MG63 (cell line): ENCODE measurements at places on chromosomes 4 and X.

- DNase-seq: peak; percentile 19
Observed at GRCh38 chrX:143455046-143455445, 62.2 kb downstream of the SPANXN3 start.

- peak; percentile 3 for DNase-seq
Observed at GRCh38 chr4:84750260-84750959, 167.5 kb downstream of the CDS1 start.

GRCh38 chrX:145823132-145823531, 5.5 kb downstream of the SLITRK2 start:
- no peak for DNase-seq

- DNase-seq: no peak
Observed at GRCh38 chr4:41526628-41527027, 11.3 kb upstream of the LIMCH1 start.

- peak; percentile 4 for DNase-seq
Observed at GRCh38 chr4:179116011-179116410, 1673.8 kb upstream of the AGA start.

GRCh38 chrX:154304846-154305245, 9.3 kb downstream of the TKTL1 start:
- no peak for DNase-seq

- DNase-seq: no peak
Observed at GRCh38 chr4:52143815-52144214, 92.7 kb downstream of the SPATA18 start.

- no peak for DNase-seq
Observed at GRCh38 chr4:24645765-24646550, 61.6 kb upstream of the DHX15 start.

DNA sequence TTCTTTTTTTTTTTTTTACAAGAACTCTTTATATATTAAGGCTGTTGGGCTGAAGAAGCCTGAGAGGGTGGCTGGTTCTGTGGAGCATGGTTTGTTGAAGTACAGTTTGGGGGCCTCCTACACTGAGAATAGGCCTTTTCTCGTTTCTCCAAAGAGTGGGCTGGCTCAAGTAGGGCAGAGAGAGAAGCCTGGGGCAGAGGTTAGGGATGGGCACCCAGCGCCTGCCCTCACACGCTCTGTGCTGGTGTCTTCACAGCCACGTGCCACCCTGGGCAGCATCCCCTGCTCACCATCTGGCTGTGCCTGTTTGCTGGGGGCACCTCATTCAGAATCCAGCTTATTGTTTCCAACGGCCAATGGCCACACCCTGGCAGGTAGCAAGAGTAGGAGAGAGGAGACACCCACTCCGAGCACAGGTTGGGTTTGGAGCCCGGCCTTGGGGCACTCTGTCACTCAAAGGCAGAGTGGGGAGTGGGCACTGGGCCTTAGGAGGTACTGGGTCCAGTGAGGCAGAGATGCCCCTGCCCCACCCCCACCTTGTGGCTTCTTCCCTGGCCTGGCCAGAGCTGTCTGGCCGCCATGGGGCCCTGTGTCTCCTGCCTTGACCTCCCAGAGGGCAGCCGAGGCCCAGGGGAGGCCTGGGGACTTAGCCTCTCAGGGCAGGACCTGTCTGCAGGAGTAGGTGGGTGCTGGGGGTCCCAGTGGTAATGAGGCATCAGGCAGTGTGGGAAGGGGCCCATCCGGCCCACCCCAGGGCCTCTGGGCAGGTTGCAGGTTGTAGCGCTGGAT, 2.9 kb downstream of the MSANTD1 start:
- no peak for DNase-seq

DNA sequence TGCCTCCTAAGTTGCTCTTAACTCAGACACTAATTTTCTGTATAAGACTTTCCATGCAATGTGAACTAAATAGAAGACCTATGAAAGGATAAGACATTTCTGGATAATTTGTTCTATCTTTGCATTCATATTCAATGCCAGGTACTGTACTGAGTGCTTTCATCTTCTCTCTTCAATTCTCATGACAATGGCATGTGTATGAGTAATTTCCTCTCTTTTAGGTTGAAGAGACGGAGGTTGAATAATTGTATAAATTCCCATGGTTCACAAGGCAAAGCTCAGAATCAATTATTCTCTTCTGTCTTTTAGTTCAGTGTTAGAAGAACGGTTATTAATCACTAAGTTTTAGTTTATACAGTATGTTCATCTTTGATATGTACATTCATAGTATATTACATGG, 29.3 kb upstream of the CFAP299 start:
- no peak for DNase-seq

- no peak for DNase-seq
Observed at GRCh38 chr4:1375051-1375721, 28.2 kb downstream of the UVSSA start.

- no peak for DNase-seq
Observed at GRCh38 chrX:19646282-19646681, 131.0 kb upstream of the MAP3K15 start.

DNA sequence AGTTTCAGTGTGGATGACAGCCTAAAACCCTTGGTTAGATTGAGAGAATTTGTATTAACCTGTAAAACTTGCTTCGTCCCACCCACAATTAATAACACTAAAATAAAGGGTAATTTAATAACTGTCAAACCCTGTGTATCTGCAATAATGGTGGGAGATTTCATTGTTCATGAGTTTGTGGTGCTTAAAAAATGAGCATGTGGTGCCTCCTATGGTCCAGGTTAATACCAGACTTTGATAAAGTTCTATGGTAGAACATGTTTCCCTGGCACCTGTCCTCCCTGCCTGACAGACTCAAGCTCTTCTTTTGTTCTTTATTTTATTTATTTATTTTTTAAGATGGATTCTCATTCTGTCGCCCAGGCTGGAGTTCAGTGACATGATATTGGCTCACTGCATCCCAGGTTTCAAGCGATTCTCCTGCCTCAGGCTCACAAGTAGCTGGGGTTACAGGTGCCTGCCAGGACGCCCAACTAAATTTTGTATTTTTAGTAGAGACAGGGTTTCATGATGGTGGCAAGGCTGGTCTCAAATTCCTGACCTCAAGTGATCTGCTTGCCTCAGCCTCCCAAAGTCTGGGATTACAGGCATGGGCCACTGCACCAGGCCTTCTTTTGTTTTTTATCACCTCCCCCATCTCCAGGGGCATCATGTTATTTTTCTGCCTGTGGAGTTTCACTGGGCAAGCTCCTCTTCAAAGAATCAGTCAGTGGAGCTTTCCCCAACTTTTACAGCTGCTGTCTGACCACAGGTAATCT, 289.2 kb downstream of the NR3C2 start:
- DNase-seq: no peak

GRCh38 chr4:153364061-153364460, 19.6 kb downstream of the MND1 start:
- no peak for DNase-seq

- DNase-seq: peak; percentile 69
Observed at GRCh38 chrX:120791013-120791643, 84.5 kb downstream of the CT47B1 start.

- no peak for DNase-seq
Observed at GRCh38 chr4:122746485-122746965, 14.0 kb downstream of the BBS12 start.

- DNase-seq: no peak
Observed at GRCh38 chrX:121932688-121933087, 885.3 kb downstream of the GLUD2 start.
